ENCODE measurements at places on chromosomes 6 and 20.

- no peak for DNase-seq
Observed at GRCh38 chr6:135087403-135087802, 32.8 kb upstream of the HBS1L start.

DNA sequence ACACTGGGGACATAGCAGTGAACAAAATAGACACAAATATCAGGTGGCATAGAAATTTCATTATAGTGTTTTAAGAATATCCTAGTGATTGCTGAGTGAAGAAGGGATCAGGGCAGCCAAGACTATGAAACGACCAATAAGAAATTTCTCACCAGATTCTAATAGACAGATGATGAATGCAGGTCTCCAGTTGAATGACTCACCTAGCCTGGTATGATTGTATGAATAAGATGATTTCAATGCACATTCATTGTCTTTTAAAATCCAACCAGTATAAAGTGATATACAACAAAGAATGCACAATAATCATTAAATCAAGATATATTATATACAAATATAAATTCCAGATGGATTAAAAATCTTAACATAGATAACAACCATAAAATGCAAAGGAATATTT is 124.5 kb upstream of the TENT5A start:
- DNase-seq = no peak

GRCh38 chr6:112752791-112753190 is 405.7 kb downstream of the RFPL4B start:
- DNase-seq = no peak

DNA sequence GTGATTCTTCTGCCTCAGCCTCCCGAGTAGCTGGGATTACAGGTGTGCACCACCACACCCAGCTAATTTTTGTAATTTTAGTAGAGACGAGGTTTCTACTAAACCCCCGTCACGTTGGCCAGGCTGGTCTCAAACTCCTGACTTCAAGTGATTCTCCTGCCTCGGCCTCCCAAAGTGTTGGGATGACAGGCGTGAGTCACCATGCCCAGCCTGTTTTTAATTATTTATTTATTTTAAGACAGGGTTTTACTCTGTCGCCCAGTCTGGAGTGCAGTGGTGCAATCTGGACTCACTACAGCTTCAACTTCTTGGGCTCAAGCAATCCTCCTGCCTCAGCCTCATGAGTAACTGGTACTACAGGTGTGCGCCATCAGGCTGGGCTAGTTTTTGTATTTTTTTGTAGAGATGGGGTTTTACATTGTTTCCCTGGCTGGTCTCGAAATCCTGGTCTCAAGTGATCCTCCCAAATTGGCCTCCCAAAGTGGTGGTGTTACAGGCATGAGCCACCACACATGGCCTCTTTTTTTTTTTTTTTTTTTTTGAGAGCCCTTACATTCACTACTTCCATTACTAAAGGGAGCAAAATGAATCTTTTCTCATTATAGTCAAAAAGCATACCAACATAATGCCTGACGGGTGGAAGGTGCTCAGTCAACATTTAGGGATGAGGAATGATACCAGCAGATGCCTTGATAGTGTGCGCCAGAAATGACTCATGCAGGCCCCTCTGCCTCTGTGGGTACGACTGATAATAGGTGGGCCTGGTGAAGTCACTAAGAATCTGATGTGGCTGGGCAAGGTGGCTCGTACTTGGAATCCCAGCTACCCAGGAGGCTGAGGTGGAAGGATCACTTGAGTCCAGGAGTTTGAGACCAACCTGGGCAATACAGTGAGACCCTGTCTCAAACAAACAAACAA is 17.8 kb upstream of the RALGAPB start:
- DNase-seq = no peak
